AG04449 (cell line): ENCODE measurements at places on chromosomes 3 and 15.

- DNase-seq: no peak
Observed at GRCh38 chr3:22893101-22893500, 310.0 kb upstream of the UBE2E2 start.

- no peak for DNase-seq
Observed at GRCh38 chr15:100665570-100665969, 63.2 kb downstream of the ASB7 start.

DNA sequence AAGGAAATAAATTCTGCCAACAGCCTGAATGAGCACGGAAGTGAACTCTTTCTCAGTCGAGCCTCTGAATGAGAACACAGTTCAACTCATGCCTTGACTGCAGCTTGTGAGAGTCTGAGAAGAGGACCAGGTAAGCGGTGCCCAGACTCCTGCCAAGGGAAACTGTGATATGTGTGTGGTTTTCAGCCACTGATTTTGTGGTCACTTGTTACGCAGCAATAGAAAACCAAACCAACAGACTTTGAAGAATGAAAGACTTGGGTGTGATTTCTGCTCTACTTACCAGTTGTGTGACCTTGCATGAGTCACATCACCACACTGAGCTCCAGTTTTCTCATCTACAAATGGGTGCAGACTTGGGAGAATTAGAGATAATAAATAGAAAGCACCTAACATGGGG lies 30.6 kb upstream of the FAM107A start:
- DNase-seq: no peak

- no peak for DNase-seq
Observed at GRCh38 chr15:25673351-25673750, 189.8 kb downstream of the ATP10A start.

DNA sequence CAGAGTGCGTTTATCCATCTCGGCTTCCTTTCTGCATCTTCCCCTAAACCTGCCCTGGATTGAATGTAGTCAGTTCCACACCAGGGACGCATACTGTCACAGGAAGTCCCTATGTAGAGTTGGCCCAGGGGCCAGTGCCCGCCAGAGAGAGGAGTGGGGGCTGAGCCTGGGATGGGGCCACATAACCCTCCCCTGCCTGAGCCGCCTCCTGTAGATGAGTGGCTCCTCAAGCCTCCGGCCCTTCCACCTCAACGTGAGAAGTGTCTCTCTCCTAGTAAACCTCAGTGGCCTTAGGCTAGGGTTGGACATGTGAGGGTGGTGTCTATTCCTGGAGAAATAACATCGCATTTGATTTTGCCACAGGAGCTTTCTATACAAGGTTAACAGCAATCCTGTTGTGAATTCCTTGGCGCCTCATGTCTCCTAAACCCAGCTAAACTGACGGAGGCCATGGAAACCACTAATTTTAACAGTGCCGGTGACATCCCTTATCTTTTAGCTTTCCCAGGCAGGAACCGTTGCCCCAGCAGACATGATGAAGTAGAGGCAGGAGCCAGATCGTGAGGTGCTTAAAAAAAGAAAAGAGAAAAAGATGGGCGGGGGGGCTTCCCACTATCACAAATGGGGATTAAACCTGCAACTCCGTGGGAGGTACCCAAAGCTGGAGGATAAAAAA lies 171.1 kb downstream of the CHDH start:
- no peak for DNase-seq

DNA sequence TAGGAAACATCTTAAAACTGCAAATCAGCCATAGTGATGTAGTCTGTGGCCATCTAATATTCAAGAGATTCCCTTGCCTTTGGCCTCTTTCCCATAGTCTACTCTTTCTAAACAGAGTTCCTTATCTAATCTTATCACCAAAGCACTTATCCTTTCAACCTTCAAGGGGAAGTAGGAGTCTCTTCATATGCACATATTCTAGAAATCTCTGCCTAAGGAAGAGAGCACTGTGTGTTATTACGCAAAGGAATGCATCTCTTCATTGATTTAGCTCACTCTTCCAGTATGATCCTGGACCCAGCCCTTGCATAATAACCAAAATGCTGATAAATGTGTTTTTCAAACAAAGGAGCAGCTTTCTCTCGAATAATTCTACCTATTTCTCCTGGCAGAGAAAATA lies 253.7 kb upstream of the TPRG1 start:
- DNase-seq: no peak

GRCh38 chr3:98563661-98564281 lies 29.6 kb downstream of the CPOX start:
- DNase-seq: peak; percentile 26

GRCh38 chr15:92682741-92683510 lies 27.4 kb upstream of the FAM174B start:
- no peak for DNase-seq

DNA sequence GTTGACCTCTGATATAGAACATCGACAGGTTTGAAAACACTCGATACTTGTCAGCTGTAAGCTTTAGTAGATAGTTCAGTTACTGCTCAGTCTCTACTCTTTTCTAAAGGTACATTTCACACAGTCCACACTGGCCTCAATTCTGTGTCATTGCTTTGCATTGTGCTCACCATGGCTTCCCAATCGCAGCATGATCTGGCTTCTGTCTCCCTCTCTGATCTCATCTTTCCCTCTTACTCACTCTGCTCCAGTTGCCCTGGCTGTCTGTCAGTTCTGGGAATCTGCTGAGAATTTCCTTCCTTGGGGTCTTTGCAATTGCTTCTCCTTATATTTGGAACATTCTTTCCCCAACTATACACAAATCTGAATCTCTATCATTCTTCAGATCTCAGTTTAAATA lies 80.6 kb downstream of the GTF2E1 start:
- DNase-seq: no peak

DNA sequence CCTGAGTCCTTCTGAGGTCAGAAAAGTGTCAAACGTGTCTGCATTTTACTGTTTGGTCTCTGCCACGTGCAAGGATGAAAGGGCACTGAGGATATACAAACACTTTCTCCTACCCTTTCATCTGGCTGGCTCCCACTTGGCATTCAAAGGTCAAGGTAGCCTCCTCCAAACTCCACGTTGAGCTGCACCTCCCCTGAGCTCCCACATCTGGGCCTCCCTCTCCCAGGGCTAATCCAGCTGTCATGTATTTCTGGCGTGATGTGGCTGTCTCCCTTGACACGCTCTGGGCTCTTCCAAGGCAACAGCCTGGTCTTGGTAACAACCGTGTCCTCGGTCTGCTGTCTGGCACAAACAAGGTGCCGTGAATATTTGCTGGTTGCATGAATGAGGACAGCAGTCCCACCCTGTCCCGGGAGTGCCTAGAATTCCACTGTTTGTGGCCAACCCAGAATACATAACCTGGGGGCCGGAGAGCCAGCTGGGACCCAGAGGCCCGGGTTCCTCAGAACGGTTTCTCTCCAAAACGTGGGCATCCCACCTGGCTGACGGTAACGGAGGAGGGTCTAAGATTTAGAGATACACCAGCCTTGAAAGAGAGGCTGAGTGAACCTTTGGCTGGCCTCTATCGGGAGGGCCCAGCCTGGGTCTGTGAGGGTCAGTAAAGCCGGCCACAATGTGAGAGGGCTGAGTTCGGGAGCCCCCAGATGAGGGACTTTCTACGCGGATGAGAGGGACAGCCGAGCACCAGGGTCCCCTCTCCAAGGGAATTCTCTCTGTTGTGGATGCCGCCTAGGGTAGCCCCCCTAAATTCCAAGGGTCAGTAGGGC lies 767 bp downstream of the GLT8D1 start:
- no peak for DNase-seq

DNA sequence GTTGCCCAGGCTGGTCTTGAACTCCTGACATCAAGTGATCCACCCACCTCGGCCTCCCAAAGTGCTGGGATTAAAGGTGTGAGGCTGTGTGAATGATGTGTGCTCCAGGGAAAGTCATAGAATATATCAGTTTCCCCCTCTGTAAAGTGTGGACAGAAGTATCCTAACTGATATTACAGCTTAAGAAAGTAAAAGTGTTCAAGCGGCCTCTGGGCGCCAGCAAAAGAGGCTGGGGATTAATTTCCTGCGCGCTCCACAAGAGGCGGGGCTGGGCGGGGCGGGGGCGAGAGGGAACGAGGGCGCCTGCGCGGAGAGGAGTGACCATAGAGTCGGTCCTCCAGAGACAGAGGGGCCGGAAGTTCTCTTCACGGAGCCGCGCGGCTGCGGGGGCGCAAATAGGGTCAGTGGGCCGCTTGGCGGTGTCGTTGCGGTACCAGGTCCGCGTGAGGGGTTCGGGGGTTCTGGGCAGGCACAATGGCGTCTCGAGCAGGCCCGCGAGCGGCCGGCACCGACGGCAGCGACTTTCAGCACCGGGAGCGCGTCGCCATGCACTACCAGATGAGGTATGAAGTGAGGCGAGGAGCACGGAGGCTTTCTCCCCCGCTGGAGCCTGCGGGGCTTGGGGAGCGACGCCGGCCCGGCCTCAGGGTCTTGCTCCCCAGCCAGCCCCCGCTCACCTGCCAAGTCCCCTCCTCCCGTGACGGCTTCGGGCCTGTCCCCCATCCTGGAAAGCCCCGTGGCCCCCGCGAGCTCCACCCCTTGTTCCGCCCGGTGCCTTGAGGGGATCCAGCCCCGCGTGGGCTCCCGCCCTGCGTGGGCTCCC lies at the start of gene JAGN1:
TSS of gene JAGN1 (plus strand) at position 362 of the 823 bp plus-strand sequence. CDS start at position 475, 113 bp downstream.
- no peak for DNase-seq

- DNase-seq: no peak
Observed at GRCh38 chr15:55060836-55061235, 135.9 kb downstream of the RSL24D1 start.

GRCh38 chr3:3675801-3676200 lies 123.4 kb upstream of the LRRN1 start:
- DNase-seq: no peak

DNA sequence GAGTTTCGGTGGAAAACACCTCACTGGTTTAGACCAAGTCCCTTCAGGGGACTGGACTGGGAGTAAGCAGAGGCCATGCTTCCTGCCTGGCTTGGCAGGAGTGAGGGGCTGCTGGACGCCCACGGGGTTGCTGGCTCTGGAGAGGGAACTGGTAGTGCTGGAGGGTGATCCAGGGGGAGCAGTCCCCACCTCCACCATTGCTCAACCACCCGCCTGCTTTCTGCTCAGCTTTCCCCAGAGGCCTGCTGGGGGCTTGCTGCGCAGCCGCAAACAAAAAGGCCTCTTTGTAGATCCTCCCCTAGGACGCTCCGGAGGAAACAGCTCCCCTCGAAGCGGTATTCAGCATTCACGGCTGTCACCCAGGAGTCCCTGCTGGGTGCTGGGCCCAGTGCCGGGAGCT lies 33.5 kb downstream of the EBLN2 start:
- DNase-seq: no peak

- DNase-seq: no peak
Observed at GRCh38 chr15:66221126-66221525, 32.4 kb downstream of the MEGF11 start.

DNA sequence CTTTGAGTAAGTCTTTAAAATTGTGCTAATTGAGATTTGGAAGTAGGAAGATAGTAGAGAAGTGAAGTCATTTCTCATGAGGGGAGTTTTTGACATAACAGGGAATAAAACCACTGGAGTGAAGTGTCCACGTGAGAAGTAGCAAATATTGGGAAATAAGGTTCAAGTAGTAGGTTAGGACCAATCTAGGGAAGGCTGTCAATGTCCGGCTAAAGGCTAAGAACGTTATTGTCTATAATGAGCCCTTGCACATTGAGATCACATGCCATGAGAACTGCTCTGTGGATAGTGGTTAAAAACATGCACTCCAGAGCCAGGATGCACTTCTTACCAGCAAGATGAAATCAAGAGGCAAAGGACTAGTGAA lies 459.9 kb upstream of the TPRG1 start:
- no peak for DNase-seq

- no peak for DNase-seq
Observed at GRCh38 chr3:184050217-184050847, 2.5 kb upstream of the HTR3C start.

DNA sequence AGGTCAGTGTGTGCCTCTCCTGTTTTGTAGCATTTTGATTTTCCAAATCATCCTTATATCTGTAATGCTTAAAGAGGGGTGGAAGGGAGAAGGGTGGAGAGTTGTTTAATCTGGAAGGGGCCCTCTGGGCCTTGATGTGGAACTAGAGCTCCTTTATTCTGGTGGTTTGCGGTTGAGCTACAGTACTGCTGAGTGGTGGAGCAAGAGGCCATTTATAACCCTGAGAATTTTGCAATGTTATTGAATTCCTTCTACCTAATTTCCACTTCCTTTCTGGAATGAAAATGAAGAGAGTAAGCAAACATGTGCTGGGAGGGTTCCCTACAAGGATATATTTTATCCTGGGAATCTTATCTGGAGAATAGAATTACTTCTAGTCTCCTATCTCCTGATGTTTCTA lies 35.3 kb upstream of the TUBGCP5 start:
- no peak for DNase-seq

- no peak for DNase-seq
Observed at GRCh38 chr3:45917146-45917898, 25.9 kb upstream of the CXCR6 start.

GRCh38 chr3:171290680-171291079 lies 169.5 kb downstream of the TNIK start:
- DNase-seq: no peak

- no peak for DNase-seq
Observed at GRCh38 chr3:156519758-156520162, 35.2 kb downstream of the SSR3 start.

- DNase-seq: no peak
Observed at GRCh38 chr3:44396200-44397171, 57.9 kb downstream of the TCAIM start.

- DNase-seq: no peak
Observed at GRCh38 chr3:58003093-58003492, 5.1 kb upstream of the FLNB start.

DNA sequence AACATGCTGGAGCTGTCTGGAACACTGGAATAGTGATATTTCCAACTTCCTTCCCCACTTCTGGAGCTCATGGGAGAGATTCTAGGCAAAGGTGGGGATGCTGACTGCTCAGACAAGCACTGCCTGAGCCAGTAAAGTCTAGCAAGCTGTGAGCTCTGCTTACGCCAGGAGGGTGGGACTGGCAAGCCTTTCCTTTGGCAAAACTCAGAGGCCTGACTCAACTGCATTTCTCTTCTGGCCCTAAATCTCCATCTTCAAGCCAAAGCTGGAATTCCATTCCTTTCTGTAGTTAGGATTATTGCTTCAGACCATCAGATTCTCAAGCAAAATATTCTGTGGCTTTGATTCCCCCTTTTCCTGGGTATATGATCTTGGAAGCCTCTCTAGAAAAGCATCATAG lies 20.3 kb upstream of the EPB42 start:
- no peak for DNase-seq

DNA sequence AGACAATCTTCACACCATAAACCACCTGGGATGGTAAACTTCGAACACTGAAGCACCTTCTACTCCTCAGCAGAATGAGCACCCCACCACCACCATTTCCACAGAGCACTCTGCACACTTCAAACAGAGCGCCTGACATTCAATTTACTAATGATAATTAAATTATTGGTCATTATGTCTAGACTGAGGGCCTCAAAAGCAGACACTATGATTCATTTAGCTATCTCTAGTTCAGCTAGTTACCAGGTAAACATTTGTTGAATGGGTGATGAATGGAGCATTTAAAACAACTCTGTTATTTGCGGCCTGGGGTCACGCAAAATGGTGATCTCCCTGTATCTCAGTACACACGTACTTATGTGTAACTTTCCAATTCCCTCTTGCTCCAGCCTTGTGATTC lies 40.9 kb downstream of the ACAP2 start:
- no peak for DNase-seq
